ENCODE measurements at places on chromosomes 11 and 22.

DNA sequence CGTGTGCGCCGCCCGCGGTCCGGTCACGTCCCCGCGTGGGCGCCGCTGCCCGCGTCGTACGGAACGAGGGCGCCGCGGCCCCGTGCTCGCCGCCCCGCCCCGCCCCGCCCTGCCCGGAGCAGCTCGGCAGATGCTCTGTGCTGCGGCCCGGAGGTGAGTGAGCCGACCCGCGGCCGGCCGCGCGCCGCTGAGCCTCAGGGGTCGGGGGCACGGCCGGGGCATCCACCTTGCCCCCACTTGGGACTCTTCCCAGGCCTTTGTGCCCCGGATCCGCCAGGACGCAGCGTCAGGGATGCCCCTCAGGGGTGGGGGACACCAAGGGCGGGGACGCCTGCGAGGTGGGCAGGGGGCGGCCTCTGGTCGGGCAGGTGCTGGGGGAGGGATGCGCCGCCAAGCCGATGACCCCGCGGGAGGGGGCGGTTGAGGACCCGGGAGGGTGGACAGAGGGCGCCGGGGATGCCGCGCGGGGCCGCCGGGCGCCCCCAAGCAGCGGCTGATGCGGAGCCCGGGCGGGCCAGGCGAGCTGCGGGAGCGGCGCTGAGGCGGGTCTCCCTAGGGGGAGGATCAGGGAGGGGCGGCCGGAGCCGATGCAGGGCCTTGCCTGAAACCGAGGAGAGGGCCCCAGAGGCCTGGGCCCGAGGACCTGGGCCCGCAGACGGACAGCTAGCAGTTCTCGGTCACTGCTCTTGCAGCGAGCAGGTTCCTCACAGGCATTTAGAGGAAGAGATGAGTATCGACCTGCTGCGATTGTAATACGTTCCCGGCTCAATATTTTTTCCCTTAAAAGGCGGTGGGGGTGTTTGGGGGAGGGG, at the start of gene GNAZ:
Gene GNAZ, plus strand, starts transcription at position 102 of the 812 bp plus-strand sequence. CDS start 25,177 bp downstream, outside the sequence.
- DNase-seq, result no peak

DNA sequence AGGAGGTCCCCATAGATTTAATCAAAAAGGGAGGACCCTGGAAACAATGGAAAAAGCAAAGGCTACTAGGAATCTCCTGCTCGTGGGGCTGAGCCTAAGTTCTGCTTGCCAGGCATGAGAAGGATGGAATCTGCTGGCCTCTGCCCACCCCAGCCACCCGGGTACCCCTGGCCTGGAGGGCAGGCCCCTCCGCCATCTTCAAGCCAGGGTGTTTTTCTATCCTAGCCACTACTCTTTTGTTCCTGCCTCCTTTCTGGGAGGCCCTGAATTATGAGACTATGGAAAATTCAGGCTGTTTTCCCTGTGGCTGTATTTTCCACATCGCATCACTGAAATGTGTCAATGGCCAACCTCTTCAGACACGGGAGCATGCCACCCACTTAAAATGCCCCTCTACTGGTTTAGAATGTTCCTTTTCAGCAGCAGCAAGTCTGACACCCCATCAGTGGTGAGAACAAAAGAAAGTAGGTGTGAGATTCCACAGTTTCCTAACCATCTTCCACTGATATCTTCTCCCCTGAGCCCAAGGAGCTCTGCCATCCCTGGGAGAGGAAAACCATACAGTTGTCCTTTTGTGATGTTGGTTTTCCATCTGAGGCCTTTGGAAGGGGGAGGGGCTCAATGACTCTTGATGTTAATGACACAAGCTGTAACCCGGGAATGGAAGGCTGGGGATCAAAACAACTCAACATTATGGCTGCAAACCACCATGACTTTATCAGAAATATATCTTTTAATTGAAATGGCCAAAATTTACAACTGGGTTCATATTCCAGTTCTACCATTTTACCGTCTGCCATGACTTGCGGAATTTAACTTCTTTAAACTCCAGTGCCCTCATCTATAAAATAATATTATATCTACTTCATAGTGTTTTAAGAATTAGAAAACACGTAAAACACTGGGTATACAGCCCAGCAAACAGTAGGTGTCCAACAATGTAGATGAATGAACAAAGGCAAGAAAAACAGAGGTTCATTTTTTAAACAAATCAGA, 22.2 kb downstream of the DKK3 start:
- DNase-seq, result no peak

DNA sequence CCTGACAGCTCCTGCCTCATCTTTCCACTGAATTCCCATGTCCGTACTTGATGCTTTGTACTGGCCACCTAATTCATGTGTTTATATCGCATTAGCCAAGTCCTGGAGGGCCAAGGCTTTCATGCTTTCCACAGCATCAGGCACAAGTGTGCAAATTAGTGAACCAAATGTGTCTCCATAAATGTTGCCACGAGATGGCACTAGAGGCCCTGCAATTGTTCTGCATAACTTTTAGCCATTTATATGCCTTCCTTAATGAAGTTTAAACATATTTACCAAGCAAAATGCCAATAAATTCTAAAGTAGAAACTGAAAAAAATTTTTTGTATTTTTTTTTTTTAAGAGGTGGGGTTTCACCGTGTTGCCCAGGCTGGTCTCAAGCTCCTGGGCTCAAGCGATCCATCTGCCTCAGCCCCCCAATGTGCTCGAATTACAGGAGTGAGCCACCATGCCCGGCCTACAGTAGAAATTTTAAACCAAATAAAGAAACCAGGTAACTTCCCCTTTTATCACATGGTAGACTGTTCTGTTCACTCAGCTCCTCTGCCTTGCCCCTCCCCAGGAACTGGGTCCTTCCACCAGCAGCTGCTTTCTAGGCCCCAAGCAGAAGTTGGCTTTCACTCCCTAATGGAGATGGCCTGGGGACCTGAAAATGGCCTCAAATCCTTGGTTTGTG, 20.8 kb upstream of the IL18BP start:
- no peak for DNase-seq

- DNase-seq, result no peak
These were observed 17.0 kb downstream of the MMP10 start for GRCh38 chr11:102763440-102763839.

DNA sequence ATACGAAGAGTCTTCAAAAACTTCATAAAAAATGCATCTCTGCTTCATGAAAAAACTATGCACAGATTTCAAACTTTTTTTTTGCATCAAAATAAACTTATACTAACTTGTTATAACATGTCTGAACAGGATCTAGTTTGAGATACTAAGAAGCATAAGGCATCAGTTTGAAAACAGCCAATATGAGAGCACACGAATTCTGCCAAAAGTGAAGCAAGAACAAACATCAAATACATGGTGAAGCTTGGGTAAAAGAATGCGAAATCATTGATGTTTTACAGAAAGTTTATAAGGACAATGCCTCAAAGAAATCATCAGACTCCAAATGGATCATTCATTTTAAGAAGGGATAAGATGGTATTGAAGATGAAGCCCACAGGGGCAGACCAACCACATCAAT, 389.1 kb upstream of the TENM4 start:
- DNase-seq, result no peak

DNA sequence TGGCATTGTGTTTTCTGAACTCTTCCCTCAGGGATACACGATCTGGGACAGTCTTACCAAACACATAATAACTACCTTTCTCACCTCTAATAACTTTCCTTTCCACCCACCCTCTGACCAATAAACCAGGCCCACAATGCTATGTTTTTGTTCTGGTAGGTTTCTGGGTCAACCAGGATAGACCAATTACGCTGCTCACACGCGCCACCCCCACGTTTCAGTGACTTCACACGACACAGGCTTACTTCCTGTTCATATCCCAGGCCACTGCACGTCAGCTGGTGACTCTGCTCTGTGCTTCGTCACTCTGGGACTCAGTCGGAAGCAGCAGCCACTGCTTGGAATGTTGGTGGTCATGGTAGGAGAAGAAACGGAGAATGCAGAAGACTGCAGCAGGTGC, 2.5 kb downstream of the KRTAP5-4 start:
- no peak for DNase-seq

DNA sequence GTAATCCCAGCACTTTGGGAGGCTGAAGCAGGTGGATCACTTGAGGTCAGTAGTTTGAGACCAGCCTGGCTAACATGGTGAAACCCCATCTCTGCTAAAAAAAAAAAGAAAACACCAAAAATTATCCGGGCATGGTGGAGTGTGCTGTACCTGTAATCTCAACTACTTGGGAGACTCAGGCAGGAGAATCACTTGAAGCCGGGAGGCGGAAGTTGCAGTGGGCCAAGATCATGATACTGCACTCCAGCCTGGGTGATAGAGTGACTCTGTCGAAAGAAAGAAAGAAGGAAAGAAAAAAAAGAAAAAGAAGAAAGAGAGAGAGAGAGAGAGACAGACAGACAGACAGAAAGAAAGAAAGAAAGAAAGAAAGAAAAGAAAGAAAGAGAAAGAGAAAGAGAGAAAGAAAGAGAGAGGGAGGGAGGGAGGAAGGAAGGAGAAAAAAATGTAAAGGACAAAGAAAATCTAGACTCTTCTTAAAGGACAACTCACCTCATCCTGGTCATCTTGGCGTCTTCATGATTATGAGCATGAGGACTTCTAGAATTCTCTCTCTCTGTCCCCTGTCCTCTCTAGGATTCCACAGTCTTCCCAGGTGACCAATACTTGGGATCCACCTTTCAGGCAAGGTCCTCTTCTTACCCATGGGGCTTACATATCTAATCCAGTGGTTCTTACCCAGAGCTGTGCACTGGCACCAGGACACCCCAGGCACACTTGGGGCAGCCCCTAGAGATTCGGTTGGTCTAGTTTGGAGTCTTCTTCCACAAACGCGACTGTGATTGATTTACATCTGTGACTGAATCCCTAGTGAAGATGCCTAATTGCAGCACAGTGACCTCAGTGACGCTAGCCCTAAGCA, 120.9 kb downstream of the MED15 start:
- no peak for DNase-seq

DNA sequence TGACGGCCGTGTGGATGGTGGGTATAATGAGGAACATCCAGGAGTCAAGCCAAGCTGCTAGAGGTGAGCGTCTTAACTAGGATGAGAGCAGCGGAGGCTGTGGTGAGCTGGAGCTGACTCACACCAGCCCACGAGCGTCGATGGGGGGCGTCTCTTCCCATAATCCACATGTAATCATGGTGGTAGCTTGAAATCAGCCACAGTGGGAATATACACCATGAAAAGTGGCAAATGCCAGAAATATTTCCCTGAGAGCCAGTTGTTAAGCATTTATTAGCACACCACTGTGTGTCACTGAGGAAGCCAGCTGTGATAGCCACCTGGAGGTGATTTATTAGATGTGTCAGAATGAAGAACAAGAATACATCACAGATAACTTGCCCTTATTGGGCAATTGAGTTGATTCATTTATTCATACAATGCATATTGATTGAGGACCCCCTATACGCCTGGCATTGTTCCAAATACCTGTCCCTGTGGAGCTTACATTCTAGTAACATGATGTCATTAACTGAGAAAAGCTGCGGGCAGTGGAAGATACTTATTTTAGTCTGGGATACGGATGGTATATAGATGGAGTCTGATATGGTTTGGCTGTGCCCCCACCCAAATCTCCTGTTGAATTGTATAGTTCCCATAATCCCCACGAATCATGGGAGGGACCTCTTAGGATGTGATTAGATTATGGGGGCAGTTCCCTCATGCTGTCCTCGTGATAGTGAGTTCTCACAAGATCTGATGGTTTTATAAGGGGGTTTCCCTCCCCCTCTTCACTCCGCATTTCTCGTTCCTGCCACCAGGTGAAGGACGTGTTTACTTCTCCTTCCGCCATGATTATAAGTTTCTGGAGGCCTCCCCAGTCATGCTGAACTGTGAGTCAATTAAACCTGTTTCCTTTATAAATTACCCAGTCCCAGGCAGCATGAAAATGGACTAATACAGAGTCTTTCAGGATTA, 473.4 kb downstream of the METTL15 start:
- no peak for DNase-seq

GRCh38 chr11:115607621-115608221, 103.5 kb upstream of the CADM1 start:
- peak; percentile 58 for DNase-seq

DNA sequence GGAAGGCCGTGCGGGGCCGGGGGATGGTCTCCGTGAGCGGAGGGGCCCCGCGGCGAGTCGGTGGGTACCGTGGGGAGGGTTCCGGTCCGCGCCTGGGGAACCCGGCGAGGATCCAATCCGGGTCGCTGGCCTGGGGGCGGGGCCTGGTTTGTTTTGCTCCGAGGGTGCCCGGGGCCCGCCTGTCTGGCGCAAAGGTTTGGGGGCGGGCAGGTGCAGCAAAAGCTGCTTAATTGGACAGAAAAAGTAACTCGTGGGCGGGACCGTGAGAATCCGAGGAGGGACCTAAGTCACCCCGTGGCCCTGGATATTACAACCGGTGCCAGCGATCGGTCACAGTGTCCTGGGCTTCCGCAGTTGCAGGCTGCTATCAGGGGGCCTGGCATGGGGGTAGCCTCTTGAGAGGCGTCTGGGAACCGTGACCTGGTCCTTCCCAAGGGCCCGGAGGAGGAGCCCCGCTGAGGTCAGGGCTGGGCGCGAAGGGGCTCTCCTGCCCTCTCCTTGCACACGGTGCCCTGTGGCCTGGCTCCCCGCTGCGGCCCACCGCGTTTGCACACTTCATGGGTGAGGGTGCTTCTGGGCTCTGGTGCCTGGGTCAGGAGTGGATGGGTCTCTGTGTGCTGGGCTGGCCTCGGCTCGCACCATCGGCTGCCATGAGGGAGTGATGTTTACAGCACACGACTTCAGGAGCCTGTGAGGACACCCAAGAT, 1.4 kb downstream of the PNPLA2 start:
- peak; percentile 70 for DNase-seq

- DNase-seq, result no peak
These were observed 6.2 kb downstream of the MS4A10 start for GRCh38 chr11:60791153-60791933.

GRCh38 chr11:122697636-122698167, 42.2 kb downstream of the UBASH3B start:
- no peak for DNase-seq

GRCh38 chr11:9071692-9072091, 19.7 kb downstream of the SCUBE2 start:
- DNase-seq, result no peak

- DNase-seq, result no peak
These were observed 105.7 kb upstream of the AKIP1 start for GRCh38 chr11:8805296-8805695.

- peak; percentile 8 for DNase-seq
These were observed 9.8 kb downstream of the PRMT3 start for GRCh38 chr11:20397281-20397680.

DNA sequence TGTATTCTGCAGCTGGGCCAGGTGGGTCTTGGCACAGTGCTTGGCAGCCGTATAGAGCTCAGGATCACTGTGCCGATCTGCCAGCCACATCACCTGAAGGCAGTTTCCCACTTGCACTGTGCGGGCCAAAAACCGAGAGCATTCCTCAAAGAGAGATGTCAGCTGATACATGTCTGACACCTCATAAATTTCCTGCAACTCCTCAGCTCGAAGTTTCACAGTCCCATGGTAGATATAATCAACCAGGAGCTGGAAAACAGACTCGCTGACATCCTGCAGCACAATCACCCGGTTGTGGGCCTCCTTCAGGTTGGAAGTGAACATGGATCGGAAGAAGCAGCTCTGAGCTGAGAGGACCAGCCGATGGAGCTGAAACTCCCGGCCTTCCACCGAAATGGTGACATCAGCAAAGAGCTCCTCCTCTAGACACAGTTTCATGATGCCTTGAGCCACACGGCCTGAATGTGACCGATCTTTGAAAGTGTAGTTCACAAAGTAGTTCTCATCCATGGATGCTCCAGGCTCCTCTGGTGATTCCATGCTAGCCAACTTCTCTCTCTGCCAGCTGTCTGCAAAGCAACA, 1.2 kb downstream of the KBTBD4 start:
- DNase-seq, result no peak

- DNase-seq, result no peak
These were observed 46.2 kb upstream of the CTTN start for GRCh38 chr11:70352100-70352499.
